ENCODE measurements at places on chromosomes 12 and 14. TPM values are rescaled to one million over a fixed set of nuclear protein-coding genes. Genes with fewer than 3 reads are reported as not detected.

- H3K27me3 ChIP-seq = peaks cover 3% of the 10 kb centered on the region
- no peak overlapping the region for H3K27ac ChIP-seq
- DNase-seq = no peak
- H3K4me1 ChIP-seq = no peaks in the 10 kb centered on the region
- H3K4me3 ChIP-seq = no peak overlapping the region
These were observed 765.3 kb downstream of the MED13L start for GRCh38 chr12:115511986-115512711.

DNA sequence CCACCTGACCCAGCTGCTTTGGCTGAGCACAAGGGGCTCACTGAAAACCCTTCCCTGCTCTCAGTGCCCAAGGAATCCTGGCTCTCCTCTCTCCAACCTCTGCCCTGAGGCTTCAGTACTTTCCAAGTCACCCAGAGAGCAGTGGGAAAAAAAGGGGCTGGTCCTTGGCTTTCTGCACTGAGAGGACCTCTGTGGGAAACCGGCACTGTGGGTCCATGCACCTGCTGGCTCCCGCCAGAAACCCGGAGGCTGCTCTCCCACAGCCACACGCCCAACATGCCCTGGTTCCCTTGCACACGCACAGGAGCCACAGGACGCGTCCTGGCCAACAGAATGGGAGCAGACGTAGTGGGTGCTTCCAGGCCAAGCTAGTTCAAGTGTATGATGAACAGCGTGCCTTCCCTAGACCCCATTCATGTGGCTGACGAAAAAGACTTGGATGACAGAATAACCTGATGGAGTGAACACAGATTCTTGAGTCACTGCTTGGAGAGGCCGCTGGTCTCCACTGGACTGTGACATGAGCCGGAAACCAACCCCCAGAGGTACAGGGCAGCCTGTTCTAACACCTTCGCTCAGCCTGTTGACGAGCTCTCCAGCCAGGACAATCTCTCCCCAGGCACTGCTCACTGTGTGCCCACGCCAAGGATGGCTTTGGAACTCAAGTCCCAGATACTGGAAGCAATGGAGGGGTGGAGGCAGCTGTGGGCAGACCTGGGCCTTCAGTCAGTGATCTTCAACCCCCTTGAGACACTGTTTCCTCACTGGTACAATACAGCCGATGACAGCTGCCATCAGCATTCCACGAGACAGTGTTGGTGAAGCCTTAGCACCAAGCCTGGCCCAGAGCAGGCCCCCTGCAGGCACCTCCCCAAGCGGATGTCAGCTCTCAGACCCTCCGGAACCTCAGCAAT lies 87.7 kb downstream of the ITPK1 start:
- H3K27ac ChIP-seq = no peak overlapping the region
- no peaks in the 10 kb centered on the region for H3K36me3 ChIP-seq
- H3K4me3 ChIP-seq = no peak overlapping the region
- peak; percentile 13 for DNase-seq
- H3K27me3 ChIP-seq = no peaks in the 10 kb centered on the region
- peaks cover 19% of the 10 kb centered on the region for H3K4me1 ChIP-seq

DNA sequence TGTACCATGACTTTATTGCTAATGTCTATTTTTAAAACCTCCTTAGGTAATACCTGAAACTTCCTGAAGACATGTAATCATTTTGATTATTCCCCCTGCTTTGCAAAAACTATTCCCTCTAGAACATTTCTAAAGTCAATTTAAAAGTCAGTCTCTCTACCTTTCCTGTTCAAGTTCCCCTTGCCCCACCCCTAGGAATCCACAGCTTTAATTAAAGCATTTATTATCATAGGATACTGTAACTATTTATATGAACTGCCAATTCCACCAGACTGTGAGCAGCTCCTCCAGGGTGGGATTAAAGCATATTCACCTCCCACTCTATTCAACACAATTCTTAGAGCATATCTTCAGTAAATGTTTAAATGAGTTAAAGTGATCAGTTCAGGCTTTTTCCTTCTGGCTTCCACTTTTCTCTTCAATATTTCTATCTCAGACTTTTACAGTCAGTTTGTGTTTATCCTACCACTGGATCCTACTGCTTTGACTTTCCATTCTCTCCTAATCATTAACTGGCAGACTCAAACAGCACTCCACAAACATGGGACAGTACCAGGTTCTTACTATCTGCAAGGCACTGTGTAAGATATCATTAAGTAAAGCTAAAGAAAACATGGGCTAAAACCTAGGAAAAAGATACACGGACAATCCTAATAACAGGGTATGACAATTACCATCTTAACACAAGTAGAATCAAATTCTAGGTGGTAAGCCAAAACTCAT lies 39.1 kb downstream of the PTPN21 start:
- peaks cover 26% of the 10 kb centered on the region for H3K36me3 ChIP-seq
- H3K4me3 ChIP-seq = no peak overlapping the region
- DNase-seq = no peak
- H3K27ac ChIP-seq = no peak overlapping the region
- no peaks in the 10 kb centered on the region for H3K4me1 ChIP-seq

GRCh38 chr12:28242496-28243309 lies 52.4 kb downstream of the CCDC91 start:
- no peak overlapping the region for H3K27ac ChIP-seq
- H3K36me3 ChIP-seq = no peaks in the 10 kb centered on the region
- DNase-seq = no peak
- no peak overlapping the region for H3K4me3 ChIP-seq

GRCh38 chr12:107663277-107663676 lies 22.3 kb upstream of the PWP1 start:
- H3K27ac ChIP-seq = no peak overlapping the region
- no peak overlapping the region for H3K4me3 ChIP-seq
- H3K27me3 ChIP-seq = no peaks in the 10 kb centered on the region
- DNase-seq = no peak
- H3K36me3 ChIP-seq = no peaks in the 10 kb centered on the region
- H3K4me1 ChIP-seq = no peaks in the 10 kb centered on the region

The ALDH1L2 gene
- 0.93 TPM for total RNA-seq

The OTUB2 gene
- total RNA-seq = 0.15 TPM

The EXOC5 gene
- 35.4 TPM for total RNA-seq

DNA sequence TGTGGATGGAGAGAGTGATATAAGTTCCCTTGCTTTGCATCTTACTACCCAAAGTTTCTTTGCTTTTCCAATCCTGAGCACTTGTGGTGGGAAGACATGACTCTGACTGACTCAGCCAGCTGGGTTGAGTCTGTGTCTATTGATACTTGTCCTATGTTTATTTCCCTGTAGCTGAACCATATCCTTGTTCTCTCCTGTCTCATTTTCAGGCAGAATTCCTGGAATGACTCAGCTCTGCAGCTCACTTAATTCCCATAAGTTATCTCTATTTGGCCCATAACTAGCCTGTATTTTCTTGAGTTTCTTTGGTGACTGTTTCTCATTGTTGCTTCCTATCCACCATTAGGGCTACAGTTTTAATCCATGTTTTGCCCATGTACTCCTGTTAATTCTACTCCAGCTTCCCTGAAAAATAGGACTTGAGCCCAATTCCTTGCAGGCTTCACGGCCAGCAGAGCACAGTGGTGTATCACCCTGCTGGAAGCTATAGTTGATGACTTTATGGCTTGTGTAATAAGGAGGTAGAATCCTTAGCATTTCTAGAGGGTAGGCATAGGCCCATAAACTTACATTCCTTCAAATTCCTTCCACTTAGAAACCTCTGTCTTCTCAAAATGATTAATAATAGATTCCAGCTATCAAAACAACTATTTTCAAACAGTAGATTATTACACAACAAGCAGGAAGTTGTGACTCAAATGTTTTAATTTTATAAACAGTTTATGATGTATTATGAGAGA lies 183.1 kb downstream of the TMTC3 start:
- H3K4me3 ChIP-seq = no peak overlapping the region
- no peaks in the 10 kb centered on the region for H3K36me3 ChIP-seq
- peak overlapping the region; percentile 9 for H3K27ac ChIP-seq

GRCh38 chr14:33767586-33768457 lies 183.1 kb downstream of the EGLN3 start:
- H3K27me3 ChIP-seq = peaks cover 2% of the 10 kb centered on the region
- H3K36me3 ChIP-seq = no peaks in the 10 kb centered on the region
- no peak overlapping the region for H3K4me3 ChIP-seq
- no peak for DNase-seq
- no peaks in the 10 kb centered on the region for H3K4me1 ChIP-seq

DNA sequence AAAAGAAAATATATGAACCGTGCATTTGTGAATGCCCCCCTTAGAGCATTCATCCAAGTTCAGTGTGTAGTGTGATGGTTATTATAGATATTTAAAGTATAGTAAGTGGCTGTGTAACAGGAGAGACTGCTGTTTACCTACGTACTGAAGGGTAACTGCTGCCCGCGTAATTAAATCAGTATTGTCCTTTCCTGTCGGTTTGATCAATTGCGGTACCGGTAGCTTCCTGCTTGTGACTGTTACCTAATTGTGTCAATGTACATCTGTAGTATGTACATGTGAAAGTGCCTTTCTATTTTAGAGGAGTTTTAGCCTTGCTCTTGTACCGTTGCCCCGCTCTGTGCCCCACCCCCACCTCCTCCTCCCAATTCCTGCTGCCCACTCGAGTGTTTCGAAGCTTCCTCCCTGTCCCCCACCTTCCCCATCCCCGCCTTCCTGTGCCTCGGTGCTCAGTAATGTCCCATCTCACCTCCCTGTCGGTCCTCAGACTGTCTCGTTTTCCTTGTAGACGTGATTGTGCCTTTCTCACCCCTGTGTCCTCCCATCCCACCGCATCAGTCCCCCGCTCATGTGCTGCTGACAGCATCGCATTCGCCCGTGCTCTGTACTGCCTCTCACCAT lies 75.0 kb downstream of the KICS2 start:
- H3K27me3 ChIP-seq = no peaks in the 10 kb centered on the region
- no peaks in the 10 kb centered on the region for H3K36me3 ChIP-seq
- no peak overlapping the region for H3K4me3 ChIP-seq
- DNase-seq = no peak
- H3K27ac ChIP-seq = no peak overlapping the region

GRCh38 chr12:30846776-30847175 lies 79.8 kb upstream of the TSPAN11 start:
- no peak overlapping the region for H3K27ac ChIP-seq
- DNase-seq = no peak
- no peaks in the 10 kb centered on the region for H3K27me3 ChIP-seq
- H3K4me3 ChIP-seq = no peak overlapping the region
- H3K36me3 ChIP-seq = no peaks in the 10 kb centered on the region

DNA sequence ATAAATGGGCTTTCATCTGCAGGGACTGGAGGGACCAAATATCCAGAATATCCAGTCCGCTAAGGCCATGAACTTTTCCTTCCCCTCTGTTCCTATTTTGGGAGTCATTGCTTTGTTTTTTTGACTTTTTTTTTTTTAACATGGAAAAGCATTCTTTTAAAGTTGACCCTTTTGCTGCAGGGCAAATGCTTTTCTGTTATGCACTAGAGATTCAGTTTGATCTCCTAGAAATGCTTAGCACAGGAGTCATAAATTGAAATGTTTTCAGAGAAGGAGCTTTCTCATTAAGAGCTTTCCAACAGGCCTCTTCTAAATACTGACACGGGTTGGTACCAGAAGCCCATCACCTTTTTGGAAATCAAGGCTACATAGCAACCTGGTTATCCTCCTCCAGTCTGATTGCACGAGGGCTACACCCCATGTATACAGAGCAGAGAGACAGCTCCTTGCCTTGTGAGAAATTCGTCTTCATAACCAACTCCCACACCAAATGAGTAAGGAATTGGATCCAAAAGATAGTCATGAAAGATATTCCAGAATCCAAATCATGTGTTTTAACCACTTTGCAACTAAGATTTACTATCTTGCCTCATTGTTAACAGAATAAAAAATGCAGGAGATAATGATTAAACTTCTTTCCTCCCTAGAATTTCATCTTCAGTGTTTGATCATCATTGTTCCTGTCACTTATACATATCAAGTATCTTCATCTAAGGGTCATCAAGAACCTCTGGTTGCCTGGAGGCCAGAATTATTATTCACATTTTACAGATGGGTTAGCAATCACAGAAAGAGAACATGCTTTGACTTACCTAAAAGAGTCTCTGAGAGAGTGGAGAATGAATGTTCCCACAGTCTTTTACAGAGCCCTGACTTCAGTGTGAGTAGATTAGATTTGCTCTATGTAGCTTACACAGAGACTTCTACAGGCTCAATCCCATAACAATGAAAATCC lies 389.4 kb downstream of the ZFP36L1 start:
- no peaks in the 10 kb centered on the region for H3K36me3 ChIP-seq
- H3K27me3 ChIP-seq = no peaks in the 10 kb centered on the region
- peak overlapping the region; percentile 2 for H3K27ac ChIP-seq
- no peak overlapping the region for H3K4me3 ChIP-seq

The SRRM4 gene
- total RNA-seq = 0.17 TPM

GRCh38 chr12:54601841-54602240 lies 13.4 kb upstream of the PPP1R1A start:
- DNase-seq = no peak
- H3K27me3 ChIP-seq = no peaks in the 10 kb centered on the region
- H3K36me3 ChIP-seq = no peaks in the 10 kb centered on the region
- H3K27ac ChIP-seq = no peak overlapping the region
- H3K4me3 ChIP-seq = no peak overlapping the region
- H3K4me1 ChIP-seq = no peaks in the 10 kb centered on the region

DNA sequence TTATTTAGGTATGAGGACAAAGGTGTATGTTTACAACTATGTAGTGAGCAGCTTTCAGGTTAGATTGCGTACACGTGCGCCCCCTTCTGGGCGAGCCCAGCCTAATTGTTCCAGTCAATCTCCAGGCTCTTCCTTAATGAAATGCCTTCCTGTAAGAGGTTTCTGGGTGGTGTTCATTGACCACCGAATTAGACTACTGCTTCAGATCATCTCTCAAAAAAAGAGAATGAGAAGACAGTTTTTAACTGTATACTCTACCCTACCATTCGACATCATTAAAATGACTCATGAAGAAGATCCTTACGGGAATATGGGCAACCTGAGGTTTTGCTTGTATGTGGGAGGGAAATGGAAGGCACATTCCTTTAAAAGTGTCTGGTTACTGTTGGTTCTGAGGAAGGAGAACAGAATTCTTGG lies 2.1 kb downstream of the LUM start:
- no peaks in the 10 kb centered on the region for H3K4me1 ChIP-seq
- H3K27ac ChIP-seq = no peak overlapping the region
- peak overlapping the region; percentile 36 for H3K4me3 ChIP-seq
- peak; percentile 61 for DNase-seq
- H3K36me3 ChIP-seq = no peaks in the 10 kb centered on the region
- H3K27me3 ChIP-seq = no peaks in the 10 kb centered on the region

- DNase-seq = no peak
- peaks cover 4% of the 10 kb centered on the region for H3K36me3 ChIP-seq
- no peaks in the 10 kb centered on the region for H3K4me1 ChIP-seq
- H3K27me3 ChIP-seq = no peaks in the 10 kb centered on the region
- no peak overlapping the region for H3K4me3 ChIP-seq
These were observed 57.4 kb downstream of the PAPOLA start for GRCh38 chr14:96559571-96559970.

- no peak for DNase-seq
- H3K4me1 ChIP-seq = no peaks in the 10 kb centered on the region
- H3K4me3 ChIP-seq = no peak overlapping the region
- peaks cover 6% of the 10 kb centered on the region for H3K27me3 ChIP-seq
- H3K36me3 ChIP-seq = no peaks in the 10 kb centered on the region
These were observed 17.2 kb upstream of the PSMC1 start for GRCh38 chr14:90239139-90239538.

The THAP2 gene
- total RNA-seq = 4.8 TPM
